ENCODE measurements at places on chromosomes 3 and 15.

DNA sequence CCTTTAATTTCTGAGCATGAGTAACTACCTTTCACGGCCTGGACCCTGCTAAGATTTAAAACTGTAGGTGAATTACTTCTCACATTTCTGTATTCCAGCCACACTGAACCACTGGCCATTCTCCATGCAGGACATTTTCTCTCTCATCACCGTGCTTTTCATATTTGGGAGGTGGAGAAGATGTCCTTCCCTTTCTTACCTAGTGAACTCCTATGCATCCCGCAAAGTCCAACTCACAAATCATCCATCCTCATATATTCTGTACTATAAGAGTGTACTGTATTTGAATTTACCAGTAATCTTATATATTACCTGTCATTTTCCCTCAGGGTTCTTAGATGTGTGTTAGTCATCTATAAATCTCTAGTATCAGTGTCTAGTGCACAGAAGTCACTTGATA is 139.9 kb downstream of the ALDH1A2 start:
- no peak for DNase-seq

GRCh38 chr15:31091481-31091880 is 10.0 kb downstream of the TRPM1 start:
- DNase-seq = no peak

- no peak for DNase-seq
Observed at GRCh38 chr3:188557235-188557634, 403.3 kb downstream of the LPP start.

DNA sequence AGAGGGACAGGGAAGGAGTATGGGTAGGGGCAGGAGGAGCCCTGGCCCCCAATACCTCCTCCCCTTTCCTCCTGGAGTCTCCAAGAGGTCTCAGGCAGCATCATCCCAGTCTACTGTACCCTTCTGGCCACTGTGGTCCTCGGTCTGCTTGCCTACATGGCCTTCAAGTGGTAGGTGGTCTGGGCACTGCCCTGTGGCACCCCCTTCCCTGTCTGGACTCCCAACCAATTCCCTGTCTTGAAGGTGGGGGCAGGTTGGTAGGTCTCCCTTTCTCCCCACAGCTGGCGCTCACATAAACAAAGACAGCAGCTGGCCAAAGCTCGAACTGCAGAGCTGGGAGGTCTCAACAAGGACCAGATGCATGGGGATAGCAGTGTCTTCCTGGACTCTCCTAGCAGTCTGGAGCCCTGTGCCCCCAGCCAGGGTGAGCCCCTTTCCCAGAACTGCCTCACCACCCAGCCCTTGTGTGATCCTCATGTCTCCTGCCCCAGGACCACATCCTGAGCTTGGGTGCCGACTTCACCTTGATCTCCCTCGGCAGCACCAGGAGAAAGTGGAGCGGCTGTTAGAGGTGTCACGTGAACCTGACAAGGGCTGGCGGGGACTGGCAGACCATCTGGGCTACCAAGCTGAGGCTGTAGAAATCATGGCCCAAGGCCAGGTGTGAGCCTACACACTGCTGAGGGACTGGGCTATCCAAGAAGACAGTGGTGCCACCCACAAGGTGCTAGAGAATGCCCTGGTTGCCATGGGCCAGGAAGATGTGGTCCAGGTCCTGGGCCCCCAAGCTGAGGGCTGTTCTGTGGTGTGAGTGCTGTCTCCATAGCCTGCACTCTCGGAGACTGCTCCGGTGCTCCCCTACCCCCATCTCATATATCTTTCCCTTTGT is 33.1 kb downstream of the NBEAL2 start:
- no peak for DNase-seq

GRCh38 chr3:112653209-112653871 is 12.4 kb upstream of the CCDC80 start:
- DNase-seq = no peak

DNA sequence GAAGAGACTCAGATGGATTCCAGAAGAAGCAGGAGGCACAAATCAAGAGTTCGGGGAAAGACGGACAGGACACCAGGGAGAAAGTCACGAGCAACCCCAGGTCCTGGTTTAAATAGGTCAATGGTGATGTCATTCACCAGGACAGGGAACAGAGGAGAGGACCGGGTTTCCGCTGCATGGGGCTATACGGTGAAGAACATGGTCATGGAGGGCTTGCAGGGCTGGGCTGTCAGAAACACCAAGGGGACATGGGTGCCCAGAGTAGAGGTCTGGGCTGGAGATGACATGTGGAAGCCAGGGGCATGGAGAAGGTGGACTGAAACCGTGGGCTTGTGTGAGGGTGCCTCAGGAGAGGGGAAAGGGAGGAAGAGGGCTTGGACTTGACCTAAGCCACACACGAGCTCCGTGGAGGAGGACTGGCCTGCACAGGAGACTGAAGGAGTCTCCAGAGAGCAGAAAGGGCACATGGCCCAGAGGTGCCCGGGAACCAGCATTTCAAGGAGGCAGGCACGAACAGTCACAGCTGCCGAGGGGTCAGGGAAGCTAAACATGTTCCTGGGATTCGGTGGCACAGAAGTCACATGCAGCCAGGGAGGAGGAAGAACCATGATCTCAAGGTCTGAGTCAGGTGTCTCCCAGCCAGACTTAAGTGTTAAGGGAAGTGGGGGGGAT is 54.2 kb upstream of the RPL32 start:
- DNase-seq = no peak

GRCh38 chr3:49791571-49791970 is 5.2 kb upstream of the IP6K1 start:
- DNase-seq = no peak

DNA sequence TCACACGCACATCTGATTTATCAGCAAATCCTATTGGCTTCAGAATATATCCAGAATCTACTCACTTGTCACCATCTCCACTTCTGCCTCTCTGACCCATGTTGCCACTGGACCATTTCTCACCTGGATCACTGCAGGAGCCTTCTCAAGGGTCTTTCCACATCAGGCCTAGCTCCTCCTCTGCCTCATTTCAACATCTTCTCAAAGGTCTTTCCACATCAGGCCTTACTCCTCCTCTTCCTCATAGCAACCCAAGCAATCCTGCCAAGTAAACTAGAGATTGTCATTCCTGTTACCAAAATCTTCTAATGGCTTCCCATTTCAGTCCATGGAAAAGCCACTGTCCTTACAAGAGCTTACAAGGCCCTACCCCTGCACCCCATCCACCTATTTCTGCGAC is 18.0 kb upstream of the DUT start:
- no peak for DNase-seq

DNA sequence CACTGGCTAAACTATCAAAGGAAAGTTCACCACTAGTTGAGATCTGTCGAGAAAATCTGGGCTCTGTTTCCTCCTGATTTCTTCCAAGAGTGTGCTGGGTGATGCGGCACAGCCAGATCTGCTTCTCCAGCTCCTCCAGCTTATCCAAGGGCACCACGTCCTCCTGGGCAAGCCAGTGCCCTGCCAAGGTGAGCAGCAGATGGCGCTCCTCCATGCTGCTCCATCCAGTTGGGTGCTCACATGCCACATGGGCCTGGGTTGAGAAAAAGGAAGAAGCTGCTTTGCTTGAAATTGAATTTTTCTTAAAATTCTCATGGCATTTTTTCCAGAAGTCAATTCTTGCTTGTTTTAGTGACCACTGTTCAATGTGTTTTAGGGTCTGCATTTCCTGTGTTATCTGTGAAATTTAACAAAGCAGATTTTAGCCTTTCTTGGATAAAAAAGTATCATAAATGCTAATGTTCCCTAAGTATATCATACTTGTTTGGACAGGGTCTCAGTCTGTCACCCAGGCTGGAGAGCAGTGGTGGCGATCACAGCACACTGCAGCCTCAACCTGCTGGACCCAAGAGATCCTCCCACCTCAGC is 47.3 kb downstream of the EIF3J start:
- no peak for DNase-seq

GRCh38 chr3:114450008-114450596 is 156.3 kb downstream of the TIGIT start:
- no peak for DNase-seq

DNA sequence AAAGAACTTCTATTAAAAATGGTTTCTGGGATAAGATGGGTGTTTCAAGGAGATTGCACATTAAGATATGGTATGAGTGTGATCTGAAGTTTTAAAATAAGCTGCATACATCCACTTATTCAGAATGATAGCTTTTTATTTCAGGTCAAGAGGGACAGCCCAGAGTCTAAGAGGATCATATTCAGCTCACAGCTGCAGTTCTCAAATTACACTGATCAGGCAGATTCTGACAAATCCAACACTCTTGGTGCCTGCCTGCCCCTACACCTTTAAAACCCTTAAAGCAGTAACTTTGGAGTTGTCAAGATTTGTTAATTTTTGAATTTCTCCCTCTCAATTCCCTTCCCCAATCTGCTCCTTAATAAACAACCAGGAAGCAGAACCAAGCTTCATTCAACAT is 9.1 kb upstream of the TMEM87A start:
- no peak for DNase-seq

DNA sequence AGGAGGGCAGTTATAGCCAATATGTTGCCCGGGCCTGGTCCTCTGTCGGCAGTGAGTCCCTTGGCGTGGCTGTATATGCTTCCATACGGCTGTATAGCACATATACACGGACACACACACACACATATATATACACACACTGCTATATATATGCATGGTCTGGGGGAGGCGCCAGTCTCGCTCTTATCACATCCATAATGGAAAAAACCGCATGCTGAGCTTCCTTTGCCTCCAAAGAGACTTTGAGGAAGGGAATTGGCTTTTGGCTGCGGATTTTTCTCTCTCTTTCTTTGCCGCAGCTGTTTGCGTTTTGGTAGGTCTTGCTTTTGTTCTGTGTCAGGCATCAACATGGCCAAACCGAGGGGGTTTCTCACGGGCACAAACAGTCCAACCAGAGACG is 11.3 kb upstream of the TMEM115 start:
- DNase-seq = peak; percentile 46

Measured in Kasumi-1 (cell line).